GM04503 (cell line): ENCODE measurements at places on chromosomes 12 and 14.
A peak's percentile ranks its signal among the peaks of the same experiment; 100 is the strongest.

DNA sequence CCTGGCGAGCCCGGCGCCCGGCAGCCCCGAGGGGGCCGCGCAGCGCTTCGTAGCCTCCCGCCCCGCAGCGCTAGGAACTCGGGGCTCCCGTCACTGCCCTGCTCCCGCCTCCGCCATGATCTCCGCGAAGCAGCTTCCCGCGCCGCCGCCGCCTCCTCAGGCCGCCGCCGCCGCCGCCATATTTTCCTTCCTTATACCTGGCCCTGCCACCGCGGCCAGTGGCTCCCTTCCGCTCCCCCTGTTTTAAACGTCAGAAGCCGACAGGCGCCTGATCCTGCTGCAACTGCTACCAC is 286 bp downstream of the PPP4R3A start:
- DNase-seq: no peak

GRCh38 chr12:77049767-77050353 is 15.5 kb downstream of the E2F7 start:
- DNase-seq: no peak

- no peak for DNase-seq
These were observed 21.3 kb downstream of the TBX3 start for GRCh38 chr12:114662512-114663177.

- DNase-seq: no peak
These were observed 13.2 kb downstream of the STK38L start for GRCh38 chr12:27257104-27257843.

- DNase-seq: no peak
These were observed 16.8 kb downstream of the PELI2 start for GRCh38 chr14:56135001-56135400.

DNA sequence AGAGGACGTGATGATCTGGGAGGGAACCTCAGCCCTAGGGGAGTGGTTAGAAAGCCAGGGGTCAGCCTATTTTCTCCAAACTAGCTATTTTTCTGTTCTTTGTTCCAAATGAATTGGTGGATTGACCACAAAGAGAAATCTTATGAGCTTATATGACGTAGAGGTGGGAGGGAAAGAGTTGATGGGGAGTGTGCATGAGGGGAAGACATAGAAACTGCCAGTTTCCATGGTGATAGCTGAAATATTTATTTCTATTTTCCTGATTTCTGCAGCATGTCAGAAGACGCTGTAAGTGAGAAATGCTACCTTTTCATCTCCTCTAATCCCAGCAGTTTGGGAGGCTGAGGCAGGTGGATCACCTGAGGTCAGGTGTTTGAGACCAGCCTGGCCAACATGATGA is 51.4 kb upstream of the CISTR start:
- no peak for DNase-seq

- no peak for DNase-seq
These were observed 29.3 kb downstream of the MAP1LC3B2 start for GRCh38 chr12:116588390-116589028.

DNA sequence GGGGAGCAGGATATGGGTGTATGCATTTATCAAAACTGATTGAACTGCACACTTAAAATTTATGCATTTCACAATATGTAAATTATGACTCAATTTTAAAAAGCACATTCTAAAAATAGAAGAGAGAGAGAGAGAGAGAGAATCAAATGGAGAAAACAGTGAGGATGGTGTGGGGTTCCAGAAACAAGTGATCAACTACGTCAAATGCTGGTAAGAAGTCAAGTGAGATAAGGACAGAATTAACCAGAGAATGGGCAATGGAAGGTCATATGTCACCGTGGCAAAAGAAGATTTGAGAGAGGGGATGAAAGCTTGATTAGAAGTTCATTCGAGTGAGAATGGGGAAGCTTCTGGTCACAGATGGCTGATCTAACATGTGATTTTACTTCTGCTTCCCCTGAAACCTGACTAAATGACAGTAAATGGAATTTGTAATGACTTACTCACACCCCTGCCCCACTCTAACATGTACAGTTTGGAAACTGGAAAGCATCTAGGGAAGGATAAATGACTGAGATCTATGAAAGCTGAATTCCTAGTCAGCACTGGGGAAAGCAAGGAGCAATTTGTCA is 276.5 kb upstream of the AMIGO2 start:
- no peak for DNase-seq

- DNase-seq: no peak
These were observed 33.6 kb upstream of the PLEKHA5 start for GRCh38 chr12:19095756-19096480.

GRCh38 chr12:30753233-30753632 is 1.5 kb downstream of the CAPRIN2 start:
- no peak for DNase-seq

GRCh38 chr12:95446506-95446900 is 27.4 kb upstream of the METAP2 start:
- DNase-seq: no peak

- peak; percentile 88 for DNase-seq
These were observed 42.2 kb downstream of the KCNA5 start for GRCh38 chr12:5085896-5086295.

GRCh38 chr12:76548222-76548837 is 11.2 kb downstream of the OSBPL8 start:
- no peak for DNase-seq

DNA sequence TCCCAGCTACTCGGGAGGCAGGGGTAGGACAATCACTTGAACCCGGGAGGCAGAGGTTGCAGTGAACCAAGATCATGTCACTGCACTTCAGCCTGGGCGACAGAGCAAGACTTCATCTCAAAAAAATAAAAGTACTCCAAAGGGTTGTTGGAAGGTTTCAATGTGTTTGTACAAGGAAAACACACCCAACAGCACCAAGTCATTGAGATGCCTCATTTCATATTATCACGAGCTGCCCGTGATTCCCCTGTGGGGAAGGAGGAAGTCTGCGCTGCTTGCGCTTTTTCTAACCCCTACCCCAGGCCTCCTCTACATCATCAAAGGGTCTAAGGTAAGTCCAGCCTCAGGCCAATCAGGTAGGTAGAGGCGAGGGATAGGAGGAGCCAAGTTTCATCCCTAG is 73.6 kb downstream of the KDM2B start:
- DNase-seq: no peak

- no peak for DNase-seq
These were observed 71.4 kb upstream of the SRSF5 start for GRCh38 chr14:69695322-69696203.

- DNase-seq: no peak
These were observed 55.6 kb downstream of the GTF2A1 start for GRCh38 chr14:81165188-81165587.

DNA sequence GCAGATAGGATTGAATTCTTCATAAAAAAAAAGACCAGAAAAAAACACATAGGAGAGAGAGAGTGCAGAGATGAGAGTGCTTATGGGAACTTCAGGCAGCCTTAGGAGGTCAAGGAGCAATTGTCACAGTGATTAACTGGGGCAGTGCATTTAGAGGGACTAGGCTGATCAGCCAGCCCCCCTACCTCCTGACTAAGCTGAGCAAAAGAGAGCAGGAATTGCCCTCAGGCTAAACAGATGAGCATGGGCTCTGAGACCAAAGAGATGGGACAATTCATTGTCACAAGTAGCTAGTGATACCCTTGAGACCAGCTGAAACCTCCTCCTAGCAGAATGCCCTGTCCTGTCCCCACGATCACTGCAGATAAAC is 124.0 kb downstream of the BTG1 start:
- DNase-seq: no peak

DNA sequence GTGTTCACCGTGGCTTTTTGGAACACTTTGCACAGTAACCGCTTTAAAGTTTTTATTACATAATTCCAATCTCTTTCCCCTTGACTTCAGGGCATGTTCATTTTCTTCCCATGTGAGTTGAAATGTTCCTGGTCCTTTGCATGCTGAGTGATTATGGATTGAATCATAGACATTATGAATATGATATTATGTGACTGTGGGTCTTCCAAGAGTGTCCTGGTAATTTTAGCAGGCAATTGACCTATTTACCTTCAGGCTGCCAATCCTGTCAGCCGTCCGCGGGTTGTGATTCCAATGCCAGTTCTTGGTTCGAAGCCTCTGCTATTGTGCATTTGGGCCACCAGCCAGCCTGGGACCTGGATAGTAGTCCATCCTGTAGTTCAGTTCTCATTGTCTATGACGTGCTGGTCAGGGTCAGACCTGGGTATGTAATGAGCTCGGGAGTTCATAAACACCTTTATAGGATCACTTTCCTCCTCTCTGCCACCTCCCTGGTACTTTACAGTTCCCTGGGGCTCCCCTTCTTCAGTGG is 32.6 kb upstream of the DDX11 start:
- no peak for DNase-seq

DNA sequence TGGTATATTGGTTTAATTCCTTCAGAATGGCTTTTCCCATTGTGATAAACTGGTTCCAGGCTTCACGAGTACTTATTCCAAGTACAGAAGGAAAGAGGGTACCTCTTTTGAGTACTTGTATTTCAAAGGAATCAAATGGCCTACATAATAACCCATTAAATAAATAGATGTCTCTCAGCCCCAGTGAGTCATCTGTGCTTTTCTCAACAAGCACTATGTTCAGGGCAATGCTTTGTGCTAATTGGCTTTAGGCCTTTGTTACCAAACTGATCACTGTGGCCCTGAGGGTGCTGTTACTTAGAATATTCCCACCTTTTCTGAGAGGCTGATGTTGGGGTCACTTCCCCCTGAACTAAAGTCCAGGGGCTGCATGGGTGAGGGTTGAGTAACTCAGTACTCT is 107.1 kb downstream of the LRRK2 start:
- DNase-seq: no peak

DNA sequence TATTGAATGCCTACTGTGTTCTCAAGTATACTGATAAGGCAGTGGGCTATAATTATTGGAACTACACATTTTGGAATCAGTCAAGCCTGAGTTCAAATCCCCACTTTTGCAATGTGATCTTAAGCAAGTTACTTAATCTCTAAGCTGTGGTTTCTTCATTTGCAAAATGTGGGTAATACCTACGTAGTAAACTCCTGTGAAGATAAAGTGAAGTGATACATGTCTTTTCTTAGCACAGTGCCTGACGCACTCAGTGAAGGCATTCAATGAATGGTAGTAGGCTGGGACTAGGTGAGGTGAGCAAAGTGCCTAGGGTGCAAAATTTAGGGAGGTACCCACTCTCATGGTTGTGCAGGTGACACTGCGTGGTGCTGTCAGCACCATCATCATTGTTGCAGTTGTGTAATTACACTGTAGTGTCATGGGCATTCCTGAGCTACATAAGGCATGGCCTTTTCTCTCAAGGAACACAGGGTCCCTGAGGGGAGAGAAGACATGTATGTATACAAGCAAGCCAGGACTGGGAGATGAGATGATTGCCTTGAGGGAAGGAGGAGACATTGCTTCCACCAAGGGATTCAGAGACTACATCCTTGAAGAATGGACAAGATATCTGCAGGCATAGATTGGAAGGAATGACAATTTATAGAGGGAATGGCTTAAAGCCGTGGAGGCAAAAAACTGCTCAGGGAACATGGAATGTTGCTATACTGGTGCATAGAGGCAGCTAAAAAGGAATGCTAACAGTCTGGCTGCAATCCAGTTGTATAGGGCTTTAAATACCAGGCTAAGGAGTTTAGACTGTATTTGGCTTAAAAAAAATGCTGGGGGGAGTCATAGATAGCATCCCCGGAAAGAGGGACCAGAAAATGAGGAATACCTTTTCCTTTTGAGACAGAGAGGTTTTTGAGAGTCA is 129.2 kb upstream of the ARHGAP5 start:
- DNase-seq: no peak

GRCh38 chr14:93974299-93974698 is 2.1 kb downstream of the ASB2 start:
- no peak for DNase-seq

DNA sequence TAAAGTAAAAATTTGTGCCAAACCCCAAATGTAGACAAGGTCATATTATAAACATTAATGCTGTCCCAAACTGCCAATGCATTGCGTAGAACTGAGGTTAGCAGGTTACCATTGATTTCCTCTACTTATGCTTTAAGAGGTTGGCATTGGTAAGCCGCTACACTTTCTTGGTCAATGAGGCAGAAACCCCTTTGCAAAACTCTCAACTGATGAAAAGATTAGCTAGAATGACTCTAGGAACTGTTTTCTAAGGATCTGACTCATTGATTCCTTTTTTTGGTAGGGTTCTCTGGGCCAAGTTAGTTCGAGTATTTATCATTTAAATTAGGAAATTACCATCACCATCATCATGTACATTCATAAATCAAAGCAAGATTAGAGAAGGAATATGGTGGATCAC is 44.6 kb downstream of the HMGA2 start:
- DNase-seq: no peak

DNA sequence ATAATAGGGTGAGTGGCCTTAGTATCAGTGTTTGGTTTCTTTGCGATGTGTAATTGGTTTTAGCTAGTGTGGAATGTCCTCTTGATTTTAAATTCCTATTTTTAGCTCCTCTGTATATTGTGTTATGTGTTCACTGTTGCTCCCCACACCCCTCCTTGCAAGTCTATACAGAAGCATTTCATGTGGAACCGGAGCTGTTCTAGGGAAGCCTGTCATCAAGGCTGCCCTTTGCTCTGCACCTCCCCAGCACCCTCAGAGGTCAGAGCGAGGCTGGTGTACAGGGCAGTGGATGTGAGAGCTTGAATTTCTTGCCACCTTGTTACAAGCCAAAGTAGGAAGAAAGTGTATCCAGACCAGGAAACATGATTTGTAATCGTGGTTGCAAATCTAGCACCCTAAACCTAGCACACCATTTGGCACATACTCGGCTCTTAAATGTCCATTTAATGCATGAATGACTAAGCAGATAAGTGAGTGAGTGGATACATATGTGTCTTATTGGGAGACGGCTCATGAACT is 376.8 kb downstream of the RGS6 start:
- DNase-seq: no peak

DNA sequence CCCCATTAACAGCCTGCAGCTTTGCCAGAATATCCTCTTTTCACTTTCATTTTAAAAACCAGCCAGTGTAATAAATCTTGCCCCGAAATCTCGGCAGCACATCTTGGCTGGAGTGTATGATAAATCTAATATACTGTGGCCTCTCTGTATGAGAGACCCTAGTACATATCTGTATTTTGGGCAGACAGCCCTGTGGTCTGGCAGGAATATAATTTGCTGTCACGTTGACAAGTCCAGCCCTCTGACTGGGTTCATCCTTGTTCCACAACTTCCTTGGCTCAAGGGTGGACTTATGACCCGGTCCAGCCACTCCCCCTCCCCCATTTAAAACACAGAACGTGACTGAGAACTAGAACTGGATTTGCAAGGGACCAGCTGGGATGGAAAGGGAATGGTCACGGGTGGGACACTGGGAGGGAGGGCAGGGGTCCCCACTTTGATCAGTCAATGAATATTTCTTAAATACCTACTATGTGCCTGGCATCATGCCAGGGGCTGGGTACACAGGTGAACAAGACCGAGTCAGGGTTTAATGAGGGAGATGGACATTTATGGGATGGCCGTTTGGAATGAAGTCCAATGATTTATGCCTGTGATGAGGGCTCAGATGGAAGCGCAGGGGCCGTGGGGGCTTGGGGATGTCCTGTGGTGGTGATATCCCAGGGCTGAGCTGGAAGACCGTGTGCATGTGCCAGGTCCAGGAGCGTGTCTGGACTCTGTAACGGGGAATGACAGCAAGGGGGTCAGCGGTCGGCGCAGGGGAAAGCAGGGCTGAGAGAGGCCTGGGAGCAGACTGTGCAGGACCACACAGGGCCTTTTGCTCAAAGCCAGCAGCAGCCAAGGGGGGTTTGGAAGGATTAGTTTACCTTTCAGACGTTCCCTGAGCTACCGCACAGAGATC is 190.5 kb downstream of the PHETA1 start:
- DNase-seq: no peak
